NCI-H2081 treated with DMSO at 0.1 percent for 48 hours (cell line): ENCODE measurements at places on chromosomes 3 and 15.

- DNase-seq, result no peak
Observed at GRCh38 chr15:33400941-33401340, 90.2 kb downstream of the RYR3 start.

GRCh38 chr3:18044971-18045880, 302.8 kb upstream of the TBC1D5 start:
- DNase-seq, result no peak

- DNase-seq, result no peak
Observed at GRCh38 chr15:26972636-26973035, 1.7 kb downstream of the GABRG3 start.

DNA sequence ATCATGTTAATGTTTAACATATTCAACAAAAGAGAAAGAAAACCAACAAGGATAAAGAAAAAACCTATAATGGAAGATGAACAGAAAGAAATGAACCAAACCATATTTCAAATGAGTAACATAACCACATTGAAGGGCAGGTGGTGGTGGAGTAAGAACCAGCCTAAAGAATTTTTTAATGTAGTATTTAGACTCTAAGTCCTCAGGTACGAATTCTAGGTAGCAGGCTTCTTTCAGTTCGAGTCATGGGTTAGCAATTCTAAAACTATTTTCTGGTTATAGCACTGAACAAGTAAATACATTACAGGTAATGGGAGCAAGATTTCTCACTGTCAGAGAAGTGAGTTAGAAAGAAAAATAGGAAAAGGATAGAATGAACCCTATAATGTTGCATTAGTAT, 24.4 kb downstream of the DCBLD2 start:
- no peak for DNase-seq

DNA sequence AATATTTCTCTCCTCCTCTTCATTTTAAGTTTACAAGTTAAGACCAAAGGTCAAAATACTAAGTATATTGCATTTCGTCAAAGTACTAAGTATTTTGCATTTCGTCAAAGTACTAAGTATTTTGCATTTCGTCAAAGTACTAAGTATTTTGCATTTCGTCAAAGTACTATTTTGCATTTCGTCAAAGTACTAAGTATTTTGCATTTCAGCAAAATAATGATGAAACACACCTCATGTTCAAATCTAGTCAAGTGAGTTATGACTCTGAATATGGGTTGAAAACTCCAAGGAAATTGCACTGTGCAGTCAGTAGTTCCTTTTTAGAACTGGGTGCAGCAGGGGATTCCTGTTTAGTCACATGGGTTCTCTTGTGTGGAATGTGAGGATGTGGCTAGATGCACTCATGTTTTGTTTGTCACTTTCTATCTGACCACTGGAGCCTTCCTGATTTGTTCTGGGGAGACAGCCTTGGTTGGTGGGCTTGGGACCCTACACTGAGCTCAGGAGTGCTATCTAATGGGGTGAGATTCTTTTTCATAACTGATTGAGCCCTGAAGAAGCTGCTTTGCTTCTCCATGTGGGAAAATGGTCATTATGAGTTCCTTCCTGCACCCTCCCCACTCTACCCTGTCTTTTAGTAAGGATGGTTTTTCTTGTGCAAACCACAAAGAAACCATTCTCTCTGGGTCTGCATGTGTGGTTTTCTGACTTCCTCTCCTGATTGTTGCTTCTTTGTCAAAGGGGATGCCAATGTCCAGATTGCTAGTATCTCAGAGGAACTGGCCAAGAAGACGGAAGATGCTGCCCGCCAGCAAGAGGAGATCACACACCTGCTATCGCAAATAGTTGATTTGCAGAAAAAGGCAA, 73.4 kb downstream of the CCK start:
- no peak for DNase-seq

GRCh38 chr3:127544803-127545201, 45.7 kb downstream of the TPRA1 start:
- no peak for DNase-seq

DNA sequence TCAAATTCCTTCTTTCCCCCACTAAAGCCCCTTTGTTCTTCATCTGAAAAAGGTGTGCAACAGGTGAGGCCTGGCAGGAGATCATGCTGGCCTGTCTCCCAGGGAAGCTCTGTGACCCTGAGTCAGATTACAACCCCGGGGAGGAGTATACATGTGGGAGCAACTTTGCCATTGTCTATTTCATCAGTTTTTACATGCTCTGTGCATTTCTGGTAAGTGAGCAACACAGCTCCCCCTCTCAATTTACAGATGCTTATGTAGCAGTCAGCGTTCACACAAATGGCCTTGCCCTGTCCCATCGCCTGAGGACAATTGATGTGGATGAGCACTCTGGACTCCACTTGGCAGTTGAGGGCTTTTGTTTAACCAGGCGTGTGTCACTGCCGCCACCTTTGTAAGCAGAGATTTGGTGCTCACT, 70.4 kb downstream of the CHDH start:
- no peak for DNase-seq

GRCh38 chr3:52866427-52866826, 30.9 kb downstream of the STIMATE start:
- no peak for DNase-seq

GRCh38 chr3:29822071-29822470, 541.2 kb downstream of the RBMS3 start:
- DNase-seq, result no peak

GRCh38 chr3:185958626-185959025, 20.8 kb upstream of the TRA2B start:
- DNase-seq, result no peak
